Mesothelial cell of epicardium (in vitro differentiated cells): ENCODE measurements at places on chromosomes 2 and 18.

DNA sequence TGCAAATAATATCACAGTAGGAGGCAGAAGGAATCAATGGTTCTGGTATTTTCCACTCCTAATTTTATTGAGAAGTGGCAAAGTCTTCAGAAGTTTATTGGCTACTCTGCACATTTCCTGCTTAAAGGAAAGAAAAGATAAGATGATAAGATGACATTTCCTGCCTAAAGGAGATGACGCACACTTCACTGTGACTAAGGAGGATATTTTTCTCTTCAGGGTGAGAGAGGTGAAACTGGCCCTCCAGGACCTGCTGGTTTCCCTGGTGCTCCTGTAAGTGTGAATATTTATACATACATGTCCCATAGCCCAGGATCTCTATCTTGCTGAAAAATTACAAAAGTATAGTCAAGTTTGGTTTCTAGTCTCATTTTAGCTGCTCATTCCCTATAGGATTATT lies 27.9 kb downstream of the COL3A1 start:
- DNase-seq: no peak

GRCh38 chr2:105399207-105399861 lies 483 bp upstream of the FHL2 start:
- DNase-seq: no peak

DNA sequence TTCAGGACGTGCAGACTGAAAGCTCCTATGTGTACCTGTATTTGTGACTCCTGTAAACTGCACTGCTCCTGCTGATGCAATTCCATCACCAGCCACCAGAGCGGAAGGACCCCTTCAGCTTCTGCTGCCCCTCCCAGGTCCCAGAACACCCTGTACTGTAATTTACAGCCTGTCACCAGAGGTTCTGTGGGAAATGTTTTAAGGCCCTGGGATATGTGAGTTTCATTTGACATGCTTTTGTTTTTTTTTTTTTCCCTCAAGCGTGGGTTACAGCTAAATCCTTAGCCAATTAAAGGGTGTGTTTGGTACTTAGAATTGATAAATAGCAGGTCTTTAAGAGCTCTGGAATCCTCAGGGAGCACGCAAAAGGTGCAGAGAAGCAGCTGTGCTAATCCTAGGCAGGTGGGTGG lies 79.4 kb downstream of the KCTD1 start:
- peak; percentile 61 for DNase-seq

- DNase-seq: no peak
These were observed 365.5 kb upstream of the ID2 start for GRCh38 chr2:8316356-8316755.

- no peak for DNase-seq
These were observed 68.0 kb downstream of the STEAP3 start for GRCh38 chr2:119291588-119292167.

DNA sequence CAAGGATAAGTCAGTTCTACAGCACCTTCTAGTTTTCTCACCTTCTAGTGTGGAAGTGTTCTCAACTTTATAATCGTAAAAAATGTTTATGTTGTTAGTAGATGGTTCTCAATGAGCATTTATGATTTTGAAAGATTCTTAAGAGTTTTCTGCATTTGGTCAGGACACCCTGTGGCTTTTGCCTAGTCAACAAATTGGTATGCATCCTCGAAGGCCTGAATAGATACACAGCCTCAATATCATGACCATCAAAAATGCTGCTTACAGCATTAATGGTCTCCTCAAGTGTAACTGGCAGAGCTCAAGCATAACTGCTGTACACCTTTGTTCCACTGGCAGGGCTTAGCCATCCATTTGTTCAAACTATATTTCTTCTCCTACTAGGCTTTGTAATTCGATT lies 96.7 kb downstream of the CRACDL start:
- DNase-seq: no peak

GRCh38 chr2:140862181-140862580 lies 1268.6 kb downstream of the LRP1B start:
- no peak for DNase-seq

- DNase-seq: no peak
These were observed 47.7 kb upstream of the TMEM247 start for GRCh38 chr2:46431481-46432235.

- DNase-seq: no peak
These were observed 131.0 kb upstream of the COPS8 start for GRCh38 chr2:236954641-236955040.

DNA sequence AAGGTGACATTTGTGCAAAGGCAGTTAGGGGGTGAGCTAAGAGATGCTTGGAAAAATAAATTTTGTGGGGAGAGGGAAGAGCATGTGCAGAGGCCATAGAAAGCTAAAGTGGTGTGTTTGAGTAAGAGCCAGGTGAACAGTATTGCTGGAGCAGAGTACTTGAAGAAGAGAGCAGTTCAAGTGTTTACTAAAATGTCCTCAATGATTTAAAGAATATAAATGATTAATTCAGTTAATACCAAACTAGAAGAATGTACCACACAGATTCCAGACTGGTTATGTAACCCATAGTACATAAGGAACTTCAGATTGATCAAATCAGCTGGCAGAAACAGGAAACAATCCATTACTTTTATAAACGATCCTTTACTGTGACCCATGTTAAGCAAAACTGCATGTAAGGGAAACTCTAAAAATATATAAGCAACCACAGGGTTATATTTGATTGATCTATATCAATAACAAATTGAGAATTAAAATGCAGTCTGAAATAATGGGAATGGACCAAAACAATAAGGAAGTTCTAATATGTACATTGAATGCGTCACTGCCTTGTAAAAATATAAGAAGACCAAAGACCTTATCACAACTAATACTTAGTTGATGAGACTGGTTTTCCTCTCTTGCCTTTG lies 76.9 kb downstream of the LDAH start:
- no peak for DNase-seq

DNA sequence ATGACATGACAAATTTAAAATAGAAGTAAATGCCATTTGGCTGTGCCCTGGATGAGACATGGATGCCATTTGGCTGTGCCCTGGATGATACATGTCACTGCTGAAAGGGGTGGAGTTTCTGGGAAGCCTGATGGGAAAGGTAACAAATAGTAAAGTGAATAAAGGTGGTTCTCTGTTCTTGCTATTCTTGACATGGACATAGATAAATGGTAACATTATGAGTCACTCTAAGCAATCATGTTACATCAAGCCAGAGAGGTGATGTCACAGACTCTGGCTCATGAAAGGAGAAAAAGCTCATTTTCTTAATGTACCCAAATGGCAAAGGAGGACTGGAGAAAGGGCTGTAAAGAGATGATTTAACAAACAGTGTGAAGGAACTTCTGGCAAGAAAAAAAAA lies 86.4 kb downstream of the EML6 start:
- DNase-seq: no peak

- DNase-seq: no peak
These were observed 118.9 kb upstream of the POU3F3 start for GRCh38 chr2:104734937-104735586.

DNA sequence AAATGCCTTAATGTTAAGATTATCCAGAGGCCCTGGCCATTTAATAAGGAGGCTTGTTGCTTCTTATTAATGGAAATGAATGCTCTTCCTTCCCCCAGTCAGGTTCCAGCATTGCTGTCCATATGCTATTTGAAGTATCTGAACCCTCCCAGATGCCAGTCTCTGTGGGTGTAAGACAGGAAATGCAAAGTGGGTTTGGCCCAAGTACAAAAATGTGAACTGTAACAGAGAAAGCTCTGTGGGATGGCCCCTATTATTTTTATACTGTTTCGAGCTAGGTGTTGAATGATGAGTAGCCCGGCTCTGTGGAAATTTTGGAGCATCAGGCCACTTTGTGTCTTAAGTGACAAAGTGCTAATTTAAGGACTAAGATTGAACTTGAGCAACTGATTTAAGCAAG lies 141.0 kb downstream of the UXS1 start:
- no peak for DNase-seq

- no peak for DNase-seq
These were observed at the start of gene BCL2 for GRCh38 chr18:63319383-63320122. Gene BCL2, minus strand, starts transcription at chr18:63319769.

- no peak for DNase-seq
These were observed 85.7 kb upstream of the ODC1 start for GRCh38 chr2:10533811-10534321.

DNA sequence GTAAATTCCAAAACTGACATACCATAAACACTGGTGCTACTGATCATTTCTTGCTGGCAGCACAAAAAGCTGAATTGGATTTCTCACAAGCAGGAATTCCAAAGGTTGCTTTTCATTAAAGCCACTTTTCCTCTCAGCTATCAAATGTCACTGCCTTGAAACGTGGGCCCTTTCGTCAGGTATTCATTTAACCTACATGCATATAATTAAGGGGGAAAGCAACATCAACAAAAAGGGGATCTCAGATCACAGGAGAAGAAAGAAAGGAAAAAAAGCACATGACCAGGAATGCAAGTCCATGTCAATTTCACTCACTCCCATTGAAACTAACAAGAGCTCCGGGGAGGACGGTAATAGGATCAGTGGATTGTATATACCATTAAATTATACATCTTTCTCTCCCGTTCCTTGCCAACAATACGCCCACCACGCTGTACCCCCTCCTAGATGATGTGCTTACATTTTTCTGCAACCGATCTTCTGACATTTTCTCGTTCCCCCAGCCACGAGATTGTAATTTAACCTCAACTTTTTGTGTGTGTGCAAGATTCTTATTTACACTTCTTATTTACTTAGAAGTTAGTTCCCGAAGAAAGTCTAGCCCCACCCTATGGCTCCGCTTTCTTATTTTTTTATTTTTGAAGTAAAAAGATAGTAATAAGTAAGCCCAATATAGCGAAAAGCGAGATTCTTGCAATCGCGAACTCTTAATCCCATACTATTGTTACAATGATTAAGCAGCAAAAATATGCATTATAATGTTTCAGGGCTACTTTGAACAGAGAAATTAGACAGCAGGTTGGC lies 725 bp downstream of the FIGN start:
- no peak for DNase-seq

GRCh38 chr2:100817388-100817985 lies 2.5 kb upstream of the NPAS2 start:
- no peak for DNase-seq
